Activated CD4-positive, alpha-beta T cell treated with anti-CD3 and anti-CD28 coated beads for 36 hours (primary cell): ENCODE measurements at places on chromosomes 6 and 20. TPM values are rescaled to one million over a fixed set of nuclear protein-coding genes. Genes with fewer than 3 reads are reported as not detected.
A peak's percentile ranks its signal among the peaks of the same experiment; 100 is the strongest.

The PTCHD4 gene
- not detected for total RNA-seq

The F13A1 gene
- not detected for total RNA-seq

The SLC2A4RG gene
- total RNA-seq: 30.9 TPM

The MCHR2 gene
- not detected for total RNA-seq

GRCh38 chr6:130178692-130179091, 44.1 kb downstream of the SAMD3 start:
- H3K27ac ChIP-seq: no peak overlapping the region
- peaks cover 21% of the 10 kb centered on the region for H3K4me1 ChIP-seq
- DNase-seq: no peak
- no peak overlapping the region for H3K4me3 ChIP-seq
- no peaks in the 10 kb centered on the region for H3K27me3 ChIP-seq

GRCh38 chr6:24481449-24481848, 7.9 kb downstream of the GPLD1 start:
- no peak overlapping the region for H3K27ac ChIP-seq
- H3K36me3 ChIP-seq: no peaks in the 10 kb centered on the region
- no peaks in the 10 kb centered on the region for H3K4me1 ChIP-seq
- no peak for DNase-seq
- no peaks in the 10 kb centered on the region for H3K27me3 ChIP-seq
- no peak overlapping the region for H3K4me3 ChIP-seq

GRCh38 chr6:38179300-38179699, 359.8 kb downstream of the ZFAND3 start:
- no peak for DNase-seq
- no peak overlapping the region for H3K4me3 ChIP-seq
- H3K27ac ChIP-seq: no peak overlapping the region
- no peaks in the 10 kb centered on the region for H3K27me3 ChIP-seq

- peaks cover 9% of the 10 kb centered on the region for H3K27me3 ChIP-seq
- H3K36me3 ChIP-seq: no peaks in the 10 kb centered on the region
- H3K27ac ChIP-seq: no peak overlapping the region
- no peak for DNase-seq
- H3K4me1 ChIP-seq: no peaks in the 10 kb centered on the region
- H3K4me3 ChIP-seq: no peak overlapping the region
These were observed 51.0 kb upstream of the ASIP start for GRCh38 chr20:34190262-34190661.

- H3K4me3 ChIP-seq: no peak overlapping the region
- H3K36me3 ChIP-seq: peaks cover 6% of the 10 kb centered on the region
- no peak for DNase-seq
- H3K27ac ChIP-seq: no peak overlapping the region
- H3K27me3 ChIP-seq: no peaks in the 10 kb centered on the region
These were observed 313.7 kb downstream of the FOXC1 start for GRCh38 chr6:1923449-1923848.

DNA sequence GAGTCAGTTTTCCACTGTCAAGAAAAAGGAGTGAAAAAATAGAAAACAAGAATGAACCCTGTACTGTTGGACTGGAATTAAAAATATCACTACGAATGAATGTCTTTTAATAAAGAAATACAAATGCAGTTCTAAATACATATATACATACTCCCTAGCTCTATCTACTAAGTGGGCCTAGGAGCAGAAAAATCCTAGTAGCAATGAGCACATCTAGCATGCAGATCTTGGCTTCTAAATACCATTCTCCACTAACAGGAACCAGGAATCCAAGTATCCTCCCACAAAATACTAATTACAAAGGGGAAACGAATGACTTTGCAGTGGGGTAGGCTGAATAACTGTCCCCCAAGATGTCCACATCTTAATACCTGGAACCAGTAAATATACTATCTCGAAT, 25.4 kb downstream of the SEC63 start:
- H3K27me3 ChIP-seq: no peaks in the 10 kb centered on the region
- no peak overlapping the region for H3K4me3 ChIP-seq
- DNase-seq: no peak
- H3K27ac ChIP-seq: no peak overlapping the region
- H3K4me1 ChIP-seq: peaks cover 11% of the 10 kb centered on the region

- no peak overlapping the region for H3K4me3 ChIP-seq
- no peaks in the 10 kb centered on the region for H3K36me3 ChIP-seq
- no peak overlapping the region for H3K27ac ChIP-seq
- H3K27me3 ChIP-seq: no peaks in the 10 kb centered on the region
These were observed 10.1 kb downstream of the ANGPT4 start for GRCh38 chr20:906001-906520.

DNA sequence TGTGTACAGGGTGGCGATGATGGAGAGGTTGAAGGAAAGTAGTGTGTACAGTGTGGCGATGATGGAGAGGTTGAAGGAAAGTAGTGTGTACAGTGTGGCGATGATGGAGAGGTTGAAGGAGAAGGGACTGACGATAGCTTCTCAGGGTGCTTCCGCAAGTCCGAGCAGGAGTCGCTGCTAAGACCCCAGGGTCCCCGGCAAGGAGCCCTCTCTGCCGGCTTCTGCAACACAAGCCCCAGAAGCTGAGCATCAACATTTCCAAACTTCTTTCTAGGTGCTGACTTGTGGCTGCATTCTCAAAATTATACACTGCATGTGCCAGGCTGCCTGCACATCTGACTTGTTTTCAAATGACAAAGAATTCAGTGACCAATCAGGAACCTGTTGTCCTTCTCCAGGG, 47.8 kb upstream of the NXT1 start:
- no peak overlapping the region for H3K27ac ChIP-seq
- no peak overlapping the region for H3K4me3 ChIP-seq
- DNase-seq: no peak
- no peaks in the 10 kb centered on the region for H3K4me1 ChIP-seq
- H3K36me3 ChIP-seq: no peaks in the 10 kb centered on the region
- H3K27me3 ChIP-seq: no peaks in the 10 kb centered on the region

DNA sequence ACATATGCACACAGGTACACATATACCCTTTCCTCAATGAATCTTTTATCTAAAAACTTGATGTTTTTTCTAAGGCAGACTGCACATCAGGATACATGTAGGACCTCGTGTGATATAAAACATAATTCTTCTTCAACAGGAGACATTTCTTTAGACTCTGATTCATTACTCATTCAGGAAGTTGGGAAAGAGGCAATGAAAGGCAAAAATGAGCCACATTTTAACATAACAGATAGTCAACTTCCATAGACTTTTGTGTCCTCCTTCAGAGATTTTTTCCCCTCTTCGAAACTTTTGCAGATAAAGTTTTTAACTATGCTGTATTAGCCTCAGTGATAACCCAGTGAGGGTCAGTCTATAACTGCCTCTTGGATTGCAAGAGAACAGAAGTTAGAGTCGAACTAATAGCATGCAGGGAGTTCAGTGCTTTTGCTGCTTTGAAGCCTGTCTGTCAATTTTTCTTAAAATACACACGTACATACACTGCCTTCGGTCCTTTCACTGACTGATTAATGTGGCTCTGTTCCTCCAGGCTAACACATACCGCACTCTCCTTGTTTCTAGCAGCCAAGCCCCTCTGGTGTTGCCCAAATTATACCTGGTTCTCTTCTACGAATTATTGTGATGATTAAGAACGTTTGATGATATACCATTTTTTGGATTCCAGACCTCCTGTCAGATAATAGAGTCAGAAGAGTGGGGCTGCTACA, 562.5 kb upstream of the MAP3K7 start:
- no peak for DNase-seq
- no peak overlapping the region for H3K4me3 ChIP-seq
- H3K36me3 ChIP-seq: no peaks in the 10 kb centered on the region
- H3K27ac ChIP-seq: no peak overlapping the region

DNA sequence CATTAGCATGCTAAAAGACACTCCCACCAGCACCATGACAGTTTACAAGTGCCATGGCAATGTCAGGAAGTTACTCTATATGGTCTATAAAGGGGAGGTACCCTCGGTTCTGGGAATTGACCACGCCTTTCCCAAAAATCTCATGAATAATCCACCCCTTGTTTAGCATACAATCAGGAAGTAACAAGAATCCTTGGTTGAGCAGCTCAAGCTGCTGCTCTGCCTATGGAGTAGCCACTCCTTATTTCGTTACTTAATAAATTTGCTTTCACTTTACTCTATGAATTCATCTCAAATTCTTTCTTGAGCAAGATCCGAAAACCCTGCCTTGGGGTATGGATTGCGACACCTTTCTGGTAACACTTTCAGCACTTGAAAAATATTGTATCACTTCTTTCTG, 243.0 kb downstream of the BMP2 start:
- DNase-seq: no peak
- no peak overlapping the region for H3K27ac ChIP-seq
- no peaks in the 10 kb centered on the region for H3K36me3 ChIP-seq
- no peak overlapping the region for H3K4me3 ChIP-seq
- H3K4me1 ChIP-seq: no peaks in the 10 kb centered on the region
- no peaks in the 10 kb centered on the region for H3K27me3 ChIP-seq

GRCh38 chr6:44064089-44064947, 62.9 kb downstream of the MRPL14 start:
- H3K4me3 ChIP-seq: no peak overlapping the region
- peak; percentile 62 for DNase-seq
- H3K4me1 ChIP-seq: peaks cover 8% of the 10 kb centered on the region

- no peaks in the 10 kb centered on the region for H3K4me1 ChIP-seq
- no peaks in the 10 kb centered on the region for H3K27me3 ChIP-seq
- peaks cover 59% of the 10 kb centered on the region for H3K36me3 ChIP-seq
- H3K4me3 ChIP-seq: no peak overlapping the region
- no peak overlapping the region for H3K27ac ChIP-seq
- no peak for DNase-seq
These were observed 19.8 kb downstream of the NFYA start for GRCh38 chr6:41092421-41093140.

DNA sequence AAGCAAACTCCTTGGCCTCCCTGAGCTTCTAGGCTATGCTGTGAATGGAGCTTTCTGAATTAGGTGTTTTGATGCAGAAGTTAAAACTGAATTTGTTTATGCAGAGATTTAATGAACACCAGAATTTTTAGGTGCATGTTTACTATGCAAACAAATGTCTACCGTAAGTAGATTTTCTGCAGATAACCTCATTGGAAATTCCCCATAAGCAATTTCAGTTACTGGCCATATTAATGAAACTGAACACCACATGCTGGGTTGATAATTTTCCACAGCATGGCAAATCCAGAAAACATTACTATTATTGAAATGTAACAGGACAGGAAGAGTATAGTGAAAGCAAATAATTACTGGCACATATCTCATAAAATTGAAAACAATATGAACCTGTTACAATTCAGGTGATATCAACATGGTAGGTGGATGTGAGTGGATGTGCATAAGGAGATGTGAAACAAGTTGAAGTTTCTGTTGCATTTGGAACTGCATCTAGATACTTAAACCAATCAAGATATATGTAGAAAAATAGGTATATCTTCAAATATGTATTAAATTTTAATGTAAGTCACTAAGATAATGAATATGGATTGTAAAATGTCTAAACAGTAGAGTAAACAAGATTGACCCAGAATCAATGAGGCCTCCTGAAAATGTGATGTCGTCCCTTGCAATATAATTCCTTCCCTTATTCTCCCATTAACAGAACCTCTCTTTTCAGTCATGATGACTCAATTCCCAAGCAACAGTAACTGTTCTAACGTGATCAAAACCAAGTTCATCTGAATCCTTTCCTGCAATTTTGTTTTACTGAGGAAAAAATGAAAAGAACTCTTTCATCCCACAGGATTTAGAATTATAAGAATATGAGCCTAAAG, 11.0 kb downstream of the PTCHD4 start:
- no peak for DNase-seq
- no peak overlapping the region for H3K27ac ChIP-seq
- no peak overlapping the region for H3K4me3 ChIP-seq
- no peaks in the 10 kb centered on the region for H3K4me1 ChIP-seq

DNA sequence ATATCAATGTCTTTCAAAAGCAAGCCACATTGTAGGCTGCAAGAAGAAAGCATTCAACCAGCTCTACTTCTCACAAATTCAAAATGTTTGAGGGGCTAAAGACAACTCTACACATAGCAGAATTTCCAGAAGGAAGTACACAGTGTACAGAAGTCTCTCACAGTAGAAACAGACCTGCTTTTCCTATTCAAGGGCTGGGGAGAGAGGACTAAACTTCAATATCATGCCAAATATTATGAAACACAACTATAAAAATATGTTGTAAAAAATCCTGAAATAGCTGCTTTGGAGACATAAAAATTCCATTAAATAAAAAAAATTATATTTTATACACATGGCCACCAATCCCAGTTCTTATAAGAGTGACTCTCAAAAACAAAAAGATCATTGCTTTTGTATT, 70.8 kb upstream of the IPCEF1 start:
- H3K27me3 ChIP-seq: peaks cover 3% of the 10 kb centered on the region
- H3K4me1 ChIP-seq: no peaks in the 10 kb centered on the region
- no peak overlapping the region for H3K4me3 ChIP-seq

DNA sequence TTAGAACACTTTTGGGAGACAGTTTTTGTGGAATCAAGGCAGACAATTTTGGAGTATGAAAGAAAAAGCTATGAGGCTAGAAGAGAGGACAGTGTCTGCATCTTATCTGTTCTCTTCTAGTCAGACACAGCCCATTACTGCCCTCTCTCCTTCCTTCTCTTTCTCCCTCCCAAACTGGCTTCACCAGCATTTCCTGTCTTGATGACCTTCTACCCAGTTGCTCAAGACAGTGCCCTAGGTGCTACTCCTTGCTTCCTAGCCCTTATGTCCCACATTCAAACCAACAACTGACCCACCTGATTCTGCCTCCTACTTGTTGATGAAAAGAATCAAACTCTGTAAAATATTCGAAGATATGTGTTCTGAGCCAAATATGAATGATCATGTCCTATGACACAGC, 116.4 kb upstream of the RIPOR2 start:
- H3K27ac ChIP-seq: peak overlapping the region; percentile 69
- no peak for DNase-seq
- H3K36me3 ChIP-seq: peaks cover 5% of the 10 kb centered on the region
- H3K4me1 ChIP-seq: peaks cover 62% of the 10 kb centered on the region
- no peaks in the 10 kb centered on the region for H3K27me3 ChIP-seq
- H3K4me3 ChIP-seq: no peak overlapping the region

GRCh38 chr6:51910851-51911250, 176.6 kb downstream of the PKHD1 start:
- H3K36me3 ChIP-seq: no peaks in the 10 kb centered on the region
- peaks cover 15% of the 10 kb centered on the region for H3K27me3 ChIP-seq
- H3K4me3 ChIP-seq: no peak overlapping the region

DNA sequence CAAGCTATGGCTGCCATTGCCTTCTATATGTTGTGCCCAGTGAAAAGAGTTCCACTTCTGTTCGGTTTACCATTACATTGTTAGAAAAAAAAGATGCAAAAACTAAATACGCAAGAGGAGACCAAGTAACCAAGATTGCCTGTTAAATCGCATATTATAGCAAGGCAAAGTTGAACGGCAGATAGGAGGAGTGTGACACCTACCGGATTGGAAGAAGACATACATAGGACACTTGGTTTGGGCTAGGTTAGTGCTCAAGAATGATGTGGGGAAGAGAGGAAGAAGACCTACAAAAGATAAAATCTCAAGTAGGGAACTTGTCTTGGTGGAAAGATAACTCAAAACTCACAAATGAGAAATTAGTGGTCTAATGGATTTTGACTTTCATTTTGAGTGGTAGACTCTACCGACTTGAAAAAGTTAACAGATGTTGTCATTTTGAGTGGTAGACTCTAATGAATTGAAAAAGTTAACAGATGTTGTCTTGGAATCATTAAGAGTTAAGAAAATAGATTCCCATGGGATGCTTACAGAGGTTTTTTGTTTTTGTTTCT, 95.5 kb downstream of the F13A1 start:
- no peaks in the 10 kb centered on the region for H3K36me3 ChIP-seq
- no peaks in the 10 kb centered on the region for H3K4me1 ChIP-seq
- H3K27me3 ChIP-seq: peaks cover 34% of the 10 kb centered on the region
